Epithelial cell of proximal tubule (primary cell): ENCODE measurements at places on chromosomes 4 and X.

DNA sequence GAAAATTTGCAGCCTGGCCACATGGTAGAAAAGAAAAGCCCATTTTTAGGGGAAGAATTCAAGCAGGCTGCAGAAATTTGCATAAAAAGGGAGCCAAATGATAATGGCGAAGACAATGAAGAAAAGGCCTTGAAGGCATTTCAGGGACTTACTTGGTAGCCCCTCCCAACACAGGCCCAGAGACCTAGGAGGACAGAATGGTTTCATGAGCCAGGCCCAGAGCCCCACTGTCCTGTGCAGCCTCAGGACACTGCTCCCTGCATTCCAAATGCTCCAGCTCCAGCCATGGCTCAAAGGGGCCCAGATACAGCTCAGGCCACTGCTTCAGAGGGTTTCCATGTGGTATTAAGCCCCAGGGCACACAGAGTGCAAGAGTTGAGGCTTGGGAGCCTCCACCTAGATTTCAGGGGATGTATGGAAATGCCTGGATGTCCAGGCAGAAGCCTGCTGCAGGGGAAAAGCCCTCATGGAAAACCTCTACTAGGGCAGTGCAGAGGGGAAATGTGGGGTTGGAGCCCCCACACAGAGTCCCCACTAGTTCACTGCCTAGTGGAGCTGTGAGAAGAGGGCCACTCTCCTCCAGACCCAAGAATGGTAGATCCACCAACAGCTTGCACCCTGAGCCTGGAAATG lies 271.7 kb upstream of the KLF3 start:
- no peak for DNase-seq

GRCh38 chrX:150984169-150984824 lies 1.2 kb downstream of the HMGB3 start:
- DNase-seq, result no peak

GRCh38 chr4:23006756-23007155 lies 314.0 kb downstream of the GBA3 start:
- DNase-seq, result no peak

- no peak for DNase-seq
These were observed 66.0 kb downstream of the APBB2 start for GRCh38 chr4:41148292-41148691.

- DNase-seq, result no peak
These were observed 862 bp upstream of the INPP4B start for GRCh38 chr4:142846729-142847596.

GRCh38 chr4:114272226-114272625 lies 292.8 kb upstream of the ARSJ start:
- DNase-seq, result peak; percentile 91

- no peak for DNase-seq
These were observed 118.9 kb downstream of the RAB28 start for GRCh38 chr4:13365195-13365594.

GRCh38 chr4:87103691-87104187 lies 116.7 kb downstream of the KLHL8 start:
- DNase-seq, result no peak

DNA sequence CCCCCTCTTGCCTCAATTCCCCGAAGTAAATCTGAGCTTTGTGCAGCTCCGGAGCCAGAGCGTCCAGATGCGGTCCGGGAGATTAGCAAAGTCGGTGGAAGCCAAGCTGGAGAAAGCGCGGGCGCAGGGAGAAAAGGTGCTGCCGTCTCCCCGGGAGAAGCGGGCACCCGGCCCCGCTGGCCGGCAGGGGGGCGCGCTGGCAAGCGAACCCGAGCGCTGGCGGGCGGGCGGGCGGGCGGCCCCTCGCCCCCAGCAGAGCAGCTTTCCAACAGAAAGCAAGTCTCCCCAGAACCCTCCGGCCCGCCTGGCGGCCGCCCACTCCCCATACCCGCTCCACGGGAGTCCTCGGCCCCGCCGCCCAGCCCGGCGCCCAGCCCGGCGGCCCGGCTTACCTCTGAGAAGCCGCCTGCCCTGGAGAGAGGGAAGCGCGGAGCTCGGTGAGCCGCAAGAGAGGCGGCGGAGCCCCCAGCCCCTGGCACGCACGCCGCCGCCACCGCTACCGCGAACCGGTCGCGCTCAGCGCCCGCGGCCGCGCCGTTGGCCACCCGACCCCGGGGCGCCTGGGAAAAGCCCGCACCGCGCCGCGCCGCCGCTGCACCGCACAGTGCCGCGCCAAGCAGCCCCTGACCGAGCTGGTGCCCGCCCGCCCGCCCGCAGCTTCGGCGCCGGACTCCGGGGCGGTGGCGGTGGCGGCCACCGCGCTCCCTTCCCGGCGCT lies 529 bp upstream of the CITED1 start:
- no peak for DNase-seq
